ENCODE measurements at places on chromosomes 4 and X.

DNA sequence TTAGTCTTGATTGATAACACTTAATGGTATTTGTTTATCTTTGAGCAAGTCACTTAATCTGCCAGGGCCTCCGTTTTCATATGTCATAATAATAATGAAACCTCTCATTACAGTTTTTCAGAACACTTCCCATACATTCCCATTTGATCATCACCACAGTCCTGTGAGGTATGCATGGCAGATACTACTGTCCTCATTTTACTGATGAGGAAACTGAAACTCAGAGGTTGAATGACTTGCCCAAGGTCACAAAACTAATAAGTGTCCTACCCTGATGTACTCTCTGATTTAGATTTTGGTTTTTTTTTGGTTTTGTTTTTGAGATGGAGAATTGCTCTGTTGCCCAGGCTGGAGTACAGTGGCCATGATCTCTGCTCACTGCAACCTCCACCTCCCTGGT lies 25.7 kb downstream of the ZFX start:
- no peak for DNase-seq

- no peak for DNase-seq
Measured at GRCh38 chr4:184238072-184238745, 20.5 kb upstream of the ENPP6 start.

DNA sequence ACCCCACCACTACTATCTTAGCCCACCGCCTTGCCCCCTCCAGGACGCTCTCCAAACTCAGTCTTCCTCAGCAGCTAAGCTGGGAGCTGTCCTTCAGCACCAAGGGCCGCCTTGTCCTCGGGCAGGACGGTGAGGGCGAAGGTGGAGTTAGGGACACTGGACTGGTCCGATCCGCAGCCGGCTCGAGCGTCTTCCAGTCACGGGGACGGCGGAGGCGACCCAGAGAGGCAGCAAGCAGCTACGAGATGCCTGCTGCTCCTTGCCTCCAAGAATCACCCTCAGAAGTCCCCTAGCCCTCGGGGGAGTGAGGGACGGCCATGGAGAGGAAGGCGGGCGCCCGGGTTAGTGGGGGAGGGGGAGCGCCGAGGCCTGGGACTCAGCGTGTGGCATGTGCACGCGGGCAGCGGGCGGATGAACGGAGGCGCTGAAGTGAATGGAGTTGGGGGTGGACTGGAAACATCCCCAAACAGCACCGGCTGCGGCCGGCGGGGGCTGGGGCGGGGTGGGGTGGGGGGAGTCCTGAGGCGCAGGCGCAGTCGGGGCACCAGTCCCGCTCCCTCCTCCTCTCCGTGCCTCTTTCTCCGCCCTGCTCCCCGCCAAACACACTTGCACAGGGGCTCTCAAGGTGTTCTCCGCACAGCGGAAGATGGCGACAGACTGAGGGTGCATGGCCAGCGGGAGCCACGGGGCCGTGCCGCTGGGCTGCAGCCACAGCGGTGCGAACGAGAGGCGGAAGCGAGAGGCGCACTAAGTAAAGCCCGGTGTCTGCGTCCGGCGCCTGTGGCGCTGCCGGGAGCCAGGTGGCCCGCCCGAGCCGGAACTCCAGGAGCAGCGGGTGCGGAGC lies at the start of gene NALF2:
TSS of gene NALF2 (plus strand) at position 545 of the 844 bp plus-strand sequence. CDS start 957 bp downstream, outside the sequence.
- DNase-seq = peak; percentile 9

GRCh38 chrX:109830157-109830703 lies 97.2 kb upstream of the ACSL4 start:
- DNase-seq = no peak

DNA sequence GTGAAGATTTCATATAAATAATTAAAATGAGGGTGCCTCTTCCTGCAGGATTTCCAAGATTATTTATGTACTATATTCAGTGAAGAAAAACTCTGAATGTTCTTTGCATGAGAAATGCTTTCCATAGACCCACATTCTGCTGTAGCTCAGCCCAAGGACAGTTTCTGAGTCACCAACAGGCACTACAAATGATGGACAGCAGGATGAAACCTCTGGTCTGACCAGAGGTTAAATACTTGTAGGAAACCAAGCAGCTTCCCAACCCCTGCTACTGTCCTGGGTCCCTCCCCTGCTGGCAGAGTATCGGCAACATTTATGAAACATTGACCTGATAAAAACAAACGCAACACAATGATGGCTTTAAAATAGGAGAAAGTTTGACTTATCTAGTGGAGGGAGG lies 73.1 kb downstream of the CXXC4 start:
- no peak for DNase-seq

- DNase-seq = no peak
Measured at GRCh38 chrX:120638619-120639018, 8.8 kb upstream of the C1GALT1C1 start.

- DNase-seq = no peak
Measured at GRCh38 chr4:185810746-185811508, 1.1 kb downstream of the SORBS2 start.

- peak; percentile 68 for DNase-seq
Measured at GRCh38 chr4:304969-305680, at the start of gene ZNF732. TSS of gene ZNF732 (minus strand) at chr4:305474. CDS start at chr4:305310, 164 bp downstream.

DNA sequence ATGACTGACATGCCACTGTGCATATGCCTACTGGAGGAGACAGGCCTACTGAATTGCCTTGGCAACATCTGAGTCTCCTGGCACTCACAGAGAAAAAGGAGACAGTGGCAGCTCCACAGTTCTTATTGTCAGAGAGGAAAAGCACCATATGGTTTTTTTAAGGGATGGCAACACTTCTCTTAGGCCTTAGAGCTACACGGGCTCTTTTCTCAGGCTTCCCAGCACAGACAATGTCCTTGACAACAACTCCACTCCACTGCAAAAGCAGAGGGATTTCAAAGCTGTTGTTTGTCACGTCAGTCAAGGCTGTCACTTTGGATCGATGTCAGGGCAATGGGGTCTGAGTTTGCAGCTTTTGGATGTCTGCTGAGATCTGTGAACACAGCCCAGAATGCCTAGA lies 4.7 kb upstream of the CLCN4 start:
- no peak for DNase-seq

- DNase-seq = no peak
Measured at GRCh38 chr4:151455212-151455611, 46.2 kb downstream of the FHIP1A start.

DNA sequence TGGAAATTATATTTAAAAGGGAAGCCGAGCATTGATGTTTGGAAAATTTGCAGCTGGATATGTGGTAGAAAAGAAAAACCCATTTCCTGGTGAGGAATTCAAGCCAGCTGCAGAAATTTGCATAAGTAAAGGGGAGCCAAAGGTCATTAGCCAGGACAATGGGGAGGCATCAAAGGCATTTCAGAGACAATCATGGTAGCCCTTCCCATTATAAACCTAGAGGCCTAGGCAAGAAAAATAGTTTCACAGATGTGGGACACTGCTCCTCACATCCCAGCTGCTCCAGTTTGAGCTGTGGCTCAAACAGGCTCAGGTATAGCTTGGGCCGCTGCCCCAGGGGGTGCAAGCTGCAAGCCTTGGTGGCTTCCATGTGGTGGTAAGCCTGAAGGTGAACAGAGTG lies 35.8 kb downstream of the NAP1L3 start:
- no peak for DNase-seq

- peak; percentile 22 for DNase-seq
Measured at GRCh38 chrX:68822641-68823410, 6.0 kb upstream of the EFNB1 start.

GRCh38 chr4:169070895-169071218 lies 60.8 kb upstream of the CBR4 start:
- no peak for DNase-seq

DNA sequence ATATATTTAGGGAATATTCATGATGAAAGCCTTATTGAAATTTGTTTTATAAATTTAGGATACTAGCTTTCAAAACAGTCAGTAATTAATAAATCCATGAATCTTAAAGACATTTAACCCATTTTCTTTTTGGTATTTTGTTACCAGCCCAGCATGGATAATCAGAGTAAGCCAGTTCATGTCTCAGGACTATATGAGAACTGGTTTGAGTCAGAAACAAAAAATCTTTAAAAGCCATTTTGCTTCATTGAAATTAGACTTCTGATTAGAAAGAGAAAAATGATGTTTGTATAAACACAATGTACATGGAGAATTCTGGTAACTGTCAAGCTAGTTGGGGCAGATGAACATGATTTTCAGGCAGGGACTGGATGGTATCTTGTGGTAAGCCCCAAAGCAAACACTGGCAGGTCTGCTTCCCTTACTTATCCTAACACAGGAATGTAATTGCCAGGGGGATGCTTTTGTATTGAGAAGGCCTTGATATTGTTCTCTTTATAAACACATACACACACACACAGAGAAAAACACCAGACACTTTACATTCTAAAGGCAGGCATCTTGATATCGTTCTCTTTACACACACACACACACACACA lies 9.4 kb downstream of the ARHGAP10 start:
- DNase-seq = no peak

DNA sequence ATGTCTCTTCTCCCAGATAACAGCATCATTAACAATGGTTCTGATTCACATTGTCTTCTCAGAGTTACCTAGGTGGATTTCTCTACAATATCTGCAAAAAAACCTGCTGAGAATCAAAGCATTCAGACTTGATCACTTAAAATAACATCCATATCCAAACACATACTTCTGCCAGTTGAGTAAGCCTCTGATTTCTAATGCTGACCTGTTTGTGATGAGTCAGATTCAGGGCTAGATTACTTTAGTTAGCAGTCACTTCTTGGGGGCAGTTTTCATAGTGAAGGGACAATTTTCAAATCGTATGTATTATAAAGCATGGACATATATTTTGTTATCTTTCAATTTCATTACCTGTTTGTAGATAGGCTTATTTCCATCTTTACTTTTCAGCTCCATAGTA lies 35.5 kb downstream of the CCNI start:
- peak; percentile 64 for DNase-seq

- no peak for DNase-seq
Measured at GRCh38 chrX:40720339-40720738, 15.0 kb downstream of the MED14 start.

- no peak for DNase-seq
Measured at GRCh38 chrX:131818297-131818936, 204.7 kb upstream of the STK26 start.

- no peak for DNase-seq
Measured at GRCh38 chr4:79987401-79987800, 85.6 kb downstream of the ANTXR2 start.

GRCh38 chr4:168291242-168291641 lies 27.3 kb downstream of the DDX60 start:
- DNase-seq = no peak

DNA sequence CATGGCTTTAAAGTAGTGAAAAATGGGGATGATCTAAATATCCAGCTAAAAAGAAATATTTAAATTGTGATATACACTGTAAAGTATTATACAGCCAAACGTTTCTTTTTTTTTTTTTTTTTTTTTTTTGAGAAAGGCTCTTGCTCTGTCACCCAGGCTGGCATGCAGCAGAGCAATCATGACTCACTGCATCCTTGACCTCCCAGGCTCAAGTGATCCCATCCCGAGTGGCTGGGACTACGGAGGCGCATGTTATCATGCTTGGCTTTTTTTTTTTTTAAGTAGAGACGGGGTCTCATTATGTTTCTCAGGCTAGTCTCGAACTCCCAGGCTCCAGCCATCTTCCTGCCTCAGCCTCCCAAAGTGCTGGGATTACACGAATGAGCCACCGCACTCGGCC lies 17.1 kb downstream of the SMIM14 start:
- DNase-seq = peak; percentile 86

- DNase-seq = peak; percentile 69
Measured at GRCh38 chr4:113499696-113500095, 261.8 kb downstream of the CAMK2D start.

DNA sequence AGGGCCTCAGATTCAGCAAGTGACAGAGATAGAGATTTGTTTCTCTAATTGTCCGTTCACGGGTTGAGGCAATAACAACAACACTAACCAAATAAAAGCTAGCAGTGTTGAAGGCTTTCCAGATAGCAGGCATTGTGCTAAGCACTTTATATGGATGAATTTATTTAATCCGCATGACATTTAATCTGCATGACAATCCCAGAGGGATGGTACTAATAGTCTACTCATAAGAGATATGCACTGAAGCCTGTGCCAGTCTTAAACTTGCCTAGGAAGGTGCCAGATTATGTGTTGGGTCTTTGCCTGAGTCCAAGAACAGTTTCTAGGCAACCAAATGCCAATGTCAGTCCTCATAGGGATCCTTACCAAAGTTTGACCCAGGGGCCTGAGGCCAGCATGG lies 37.7 kb upstream of the FAT1 start:
- DNase-seq = no peak

GRCh38 chr4:145404761-145405160 lies 76.9 kb upstream of the SMAD1 start:
- no peak for DNase-seq

- peak; percentile 1 for DNase-seq
Measured at GRCh38 chrX:111006116-111006515, 89.9 kb upstream of the PAK3 start.

GRCh38 chr4:5566526-5566925 lies 141.8 kb downstream of the EVC2 start:
- no peak for DNase-seq

DNA sequence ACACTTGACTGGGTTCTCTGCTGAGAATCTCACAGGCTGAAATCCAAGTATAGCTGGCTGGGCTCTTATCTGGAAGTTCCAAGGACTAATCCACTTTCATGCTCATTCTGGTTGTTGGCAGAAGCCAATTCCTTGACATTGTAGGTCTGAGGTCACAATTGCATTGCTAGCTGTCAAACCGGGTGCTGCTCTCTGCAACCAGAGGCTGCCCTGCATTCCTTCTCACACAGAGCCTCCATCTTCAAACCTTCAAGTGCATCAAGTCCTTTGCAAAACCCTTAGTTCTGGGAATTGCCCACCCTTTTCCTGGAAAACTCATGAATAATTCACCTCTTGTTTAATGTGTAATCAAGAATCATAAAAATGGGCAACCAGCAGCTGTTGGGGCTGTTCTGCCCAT lies 404.2 kb downstream of the KCNIP4 start:
- no peak for DNase-seq

DNA sequence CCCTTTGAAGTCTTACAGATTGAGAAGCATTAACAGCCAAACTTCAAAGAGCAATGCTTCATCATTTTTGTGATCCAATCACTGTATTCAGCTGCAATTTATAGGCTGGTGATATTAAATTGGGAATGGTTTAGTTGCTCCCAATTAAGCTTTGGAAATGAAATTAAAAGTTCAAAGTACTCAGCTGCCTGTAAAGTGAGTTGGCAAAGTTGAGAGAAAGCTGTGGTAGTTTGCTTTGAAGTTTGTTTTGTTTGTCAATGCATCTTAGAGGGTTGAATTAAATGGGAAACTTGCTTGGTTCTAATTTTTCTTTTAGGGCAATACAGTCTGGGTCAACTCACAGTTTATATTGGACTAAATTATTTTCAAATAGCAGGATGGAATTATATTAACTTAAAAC lies 238.4 kb upstream of the CTSO start:
- no peak for DNase-seq

- no peak for DNase-seq
Measured at GRCh38 chr4:813900-814299, 12.0 kb downstream of the CPLX1 start.

- peak; percentile 51 for DNase-seq
Measured at GRCh38 chr4:113278324-113278934, 229.0 kb downstream of the ANK2 start.

GRCh38 chr4:157115613-157116335 lies 39.8 kb downstream of the GLRB start:
- peak; percentile 33 for DNase-seq
